ENCODE measurements at places on chromosomes 13 and 19.

DNA sequence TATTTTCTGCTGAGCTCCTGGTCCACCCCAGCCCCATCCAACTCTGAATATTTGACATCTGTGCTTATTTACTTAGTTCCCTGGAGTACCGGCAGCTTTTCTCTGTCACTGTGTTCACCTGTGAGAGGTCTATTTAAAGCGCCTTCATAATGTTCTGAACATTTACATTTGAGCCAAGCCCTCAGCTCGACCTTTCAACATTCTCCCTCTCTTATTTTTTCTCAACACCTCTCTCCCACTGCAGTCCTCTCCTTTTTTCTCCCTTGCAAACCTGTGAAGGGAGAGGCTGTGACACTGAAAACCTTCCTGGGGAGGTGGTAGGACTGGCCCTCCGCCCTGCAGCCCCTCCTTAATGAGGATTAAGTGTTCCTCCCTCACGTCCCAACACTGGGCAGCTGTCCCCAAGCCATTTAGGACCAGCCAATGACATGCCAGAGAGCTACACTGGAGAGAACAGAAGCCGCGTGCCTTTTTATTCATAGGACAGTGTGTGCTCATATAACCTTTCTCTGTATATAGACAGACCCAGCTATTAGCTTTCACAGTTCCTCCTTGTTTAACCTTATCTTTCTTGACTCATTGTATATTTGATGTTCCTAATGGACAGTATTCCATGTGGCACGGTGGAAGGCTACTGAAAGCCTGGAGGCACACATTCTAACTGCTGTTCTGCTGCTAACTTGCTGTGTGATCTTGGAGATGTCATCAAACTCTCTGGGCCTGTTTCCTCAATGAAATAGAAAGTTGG, 134.8 kb downstream of the NUFIP1 start:
- no peak for DNase-seq

DNA sequence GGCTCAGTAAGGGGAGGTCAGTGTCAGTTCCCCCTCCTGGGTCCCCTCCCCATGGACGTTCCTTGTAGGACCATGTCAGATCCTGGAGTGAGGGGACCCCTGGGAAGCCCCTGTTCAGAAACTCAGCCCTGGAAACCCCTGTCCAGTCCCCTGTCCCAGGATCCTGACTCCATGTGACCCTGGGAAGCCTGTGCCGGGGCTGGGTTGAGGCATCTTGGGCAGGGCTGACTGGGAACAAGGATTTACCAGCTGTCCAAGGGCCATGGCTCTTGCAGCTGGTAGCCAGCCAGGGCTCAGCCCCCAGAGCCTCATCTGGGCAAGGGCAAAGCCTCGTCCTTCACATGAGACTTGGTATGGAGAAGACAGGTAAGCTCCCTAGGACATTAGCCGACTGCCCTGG, 25.1 kb downstream of the CEACAM4 start:
- DNase-seq, result no peak

GRCh38 chr13:109933476-109933875, 147.1 kb upstream of the IRS2 start:
- DNase-seq, result no peak

- DNase-seq, result peak; percentile 45
These were observed 3.7 kb downstream of the HRC start for GRCh38 chr19:49151267-49152118.

DNA sequence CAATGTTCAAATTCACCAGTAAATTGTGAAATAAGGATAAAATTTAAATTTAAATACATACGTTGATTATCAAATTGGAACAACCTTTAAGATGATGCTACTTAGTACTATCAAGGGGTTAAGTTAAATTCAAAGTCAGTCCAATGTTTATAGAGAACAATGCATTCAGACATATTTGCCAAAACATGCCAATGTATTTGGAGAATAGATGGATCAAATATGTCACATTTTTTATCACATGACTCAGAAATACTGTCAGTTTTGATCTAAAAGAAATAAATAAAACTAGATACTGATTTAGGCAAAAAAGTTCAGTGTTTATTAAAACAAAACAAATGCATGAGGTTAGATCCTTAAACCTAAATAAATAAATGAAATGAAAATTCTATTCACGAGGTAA, 281.2 kb downstream of the SLITRK5 start:
- no peak for DNase-seq

DNA sequence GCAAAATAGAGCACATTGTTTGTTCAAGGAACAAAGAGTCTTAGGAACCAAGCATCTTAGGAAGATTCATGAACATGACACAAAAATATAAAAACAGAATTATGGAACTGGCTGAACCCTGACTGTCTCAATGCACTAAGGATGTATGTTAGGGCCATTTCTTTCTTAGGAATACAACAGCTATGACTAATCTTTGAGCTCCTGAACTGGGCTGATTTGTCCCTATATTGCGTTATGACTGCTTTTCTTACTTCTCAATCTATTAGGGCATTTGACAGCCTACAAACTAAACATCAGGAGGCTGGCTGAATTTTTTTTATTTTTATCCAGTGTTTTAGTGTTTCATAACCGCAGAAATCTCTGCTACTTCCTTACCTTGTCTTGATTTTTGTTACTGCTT, 211.2 kb downstream of the OXGR1 start:
- DNase-seq, result no peak

GRCh38 chr13:59538512-59538911, 625.2 kb downstream of the DIAPH3 start:
- DNase-seq, result no peak

GRCh38 chr19:33125929-33126388, 6.0 kb upstream of the WDR88 start:
- DNase-seq, result peak; percentile 66

DNA sequence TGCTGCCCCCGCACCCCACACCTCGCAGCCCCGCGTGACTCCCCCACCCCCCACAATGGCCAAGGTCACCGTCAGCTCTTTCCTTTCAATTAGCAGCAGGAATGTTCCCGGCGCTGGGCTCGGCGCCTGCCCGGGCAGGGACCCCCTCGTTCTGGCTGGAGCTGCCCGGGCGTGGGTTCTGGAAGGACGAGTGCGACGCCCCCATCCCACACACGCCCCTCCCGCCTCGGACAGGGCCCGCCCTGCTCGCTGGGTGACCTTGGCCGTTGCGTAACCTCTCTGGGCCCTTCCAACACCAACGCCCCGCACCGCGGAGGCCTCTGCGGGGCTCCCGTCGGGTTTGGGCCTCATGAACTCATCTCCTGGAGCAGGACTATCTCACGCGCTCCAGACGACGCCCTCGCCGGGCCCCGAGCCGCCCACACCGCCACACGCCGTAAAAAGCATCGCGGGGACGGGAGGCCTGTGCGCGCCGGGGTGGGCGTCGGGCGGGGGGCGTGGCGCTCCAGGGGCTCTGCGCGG, 10.3 kb downstream of the PALM start:
- no peak for DNase-seq

- peak; percentile 61 for DNase-seq
These were observed 561 bp upstream of the GJA3 start for GRCh38 chr13:20161275-20161950.

DNA sequence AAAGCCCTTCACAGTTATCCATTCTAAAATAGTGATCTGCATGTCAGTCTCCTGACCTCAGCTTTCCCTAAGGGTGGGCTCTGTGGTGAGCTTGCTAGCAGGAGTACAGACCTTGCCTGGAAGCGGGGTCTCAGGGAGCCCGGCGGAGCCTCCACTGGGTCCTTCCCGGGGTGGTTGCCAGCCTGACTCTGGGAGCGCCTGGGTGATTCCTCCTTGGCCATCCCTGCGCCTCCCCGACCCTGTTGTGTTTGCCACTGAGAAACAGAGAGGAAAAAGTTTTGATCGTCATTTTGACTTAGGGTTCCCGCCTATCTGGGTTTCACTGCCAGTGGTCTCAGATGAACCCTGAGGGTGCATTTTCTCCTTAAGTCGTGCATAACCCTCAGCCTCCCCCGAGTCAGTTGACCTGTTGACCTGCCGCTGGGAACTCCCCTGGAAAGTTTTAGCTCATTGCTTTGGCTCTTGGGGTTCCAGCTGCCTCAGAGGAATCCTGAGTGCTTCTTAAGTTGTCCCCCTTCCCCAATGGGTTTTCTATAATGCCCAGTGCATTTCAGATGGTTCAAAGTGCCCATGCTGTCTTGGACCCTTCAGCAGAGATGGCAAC, 117.8 kb downstream of the RAB20 start:
- no peak for DNase-seq

DNA sequence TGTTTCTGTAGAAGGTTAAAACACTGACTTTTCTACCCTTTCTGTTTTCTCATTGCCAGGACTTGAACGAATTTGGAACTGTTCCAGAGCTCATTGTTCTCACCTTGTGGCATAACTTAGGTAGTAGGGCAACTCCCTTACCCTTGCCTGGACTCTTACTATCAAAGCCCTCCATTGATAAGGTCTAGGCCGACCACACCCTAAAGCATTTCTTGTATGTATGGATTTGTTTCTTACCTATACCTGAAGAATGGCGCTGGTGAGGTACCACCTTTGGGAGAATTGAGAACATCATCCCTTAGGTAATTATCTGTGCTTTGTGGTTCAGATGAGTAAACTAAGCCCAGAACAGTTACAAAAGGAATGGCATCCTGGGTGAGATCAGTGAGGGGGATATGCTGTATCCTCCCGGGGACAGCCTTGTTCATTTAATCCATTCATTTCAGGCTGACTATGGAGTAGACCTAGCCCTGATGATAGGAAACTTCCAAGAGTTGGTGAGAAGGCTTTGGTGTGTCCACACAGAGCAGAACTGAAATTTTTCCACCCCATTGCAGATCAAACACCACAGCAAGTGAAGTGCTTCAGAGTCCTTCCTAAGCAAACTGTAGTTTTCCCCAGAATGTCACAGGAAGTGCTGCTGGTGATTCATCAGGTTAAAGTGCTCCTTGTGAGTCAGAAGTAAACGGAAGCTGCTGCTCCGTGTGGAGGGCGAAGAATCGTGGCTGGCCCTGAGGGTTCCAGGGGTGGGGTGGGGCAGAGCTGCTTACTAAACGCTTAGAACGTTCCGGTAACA, 113.0 kb downstream of the TEX26 start:
- peak; percentile 59 for DNase-seq

- DNase-seq, result no peak
These were observed 689.1 kb upstream of the GPC6 start for GRCh38 chr13:92537471-92537870.

DNA sequence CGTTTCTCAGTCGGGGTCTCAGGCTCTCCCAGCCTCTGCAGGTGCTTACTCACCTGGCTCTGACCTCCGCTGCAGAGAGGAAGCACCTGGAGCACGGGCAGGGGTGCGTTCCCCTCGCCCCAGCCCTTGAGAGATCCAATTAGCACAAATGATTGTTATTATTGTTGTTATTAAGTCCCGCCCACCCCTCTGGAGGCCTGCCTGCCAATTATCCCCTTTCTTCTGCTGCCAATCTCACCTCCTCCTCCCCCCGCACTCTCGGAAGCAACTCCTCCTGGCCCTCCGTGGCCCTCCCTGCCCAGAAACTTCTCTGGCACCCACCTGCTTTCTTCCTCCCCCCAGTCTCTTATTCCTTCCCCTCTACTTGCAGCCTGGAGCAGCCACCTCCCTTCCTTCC, 8.8 kb downstream of the ZNF787 start:
- no peak for DNase-seq

- DNase-seq, result no peak
These were observed 64.8 kb downstream of the PEPD start for GRCh38 chr19:33456845-33457220.

Measured in CD4-positive, alpha-beta T cell treated with Interleukin-10 for 1 hour (primary cell).